DMS79 treated with DMSO at 0.1 percent for 48 hours (cell line): ENCODE measurements at places on chromosomes 7 and 10.

- DNase-seq, result no peak
Observed at GRCh38 chr7:35024298-35024697, 13.0 kb downstream of the DPY19L1 start.

DNA sequence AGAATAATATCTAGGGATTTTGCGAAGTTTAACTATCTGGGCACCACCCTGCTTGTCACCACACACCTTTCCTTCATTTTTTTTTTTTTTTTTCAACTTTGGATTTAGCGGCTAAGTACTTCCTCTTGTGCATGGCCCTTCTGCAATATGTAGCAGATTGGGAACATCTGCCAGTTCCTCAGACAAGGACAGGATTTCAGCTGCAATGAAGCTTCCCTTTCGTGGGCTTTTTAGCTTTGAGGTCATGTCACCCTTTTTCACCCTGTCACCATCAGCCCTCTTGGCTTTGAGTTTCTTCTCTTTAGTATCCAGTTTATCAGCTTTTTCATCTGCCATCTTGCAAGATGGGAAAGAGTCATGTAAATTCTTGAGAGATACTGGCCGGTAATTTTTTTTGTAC, 81.6 kb upstream of the ETV1 start:
- DNase-seq, result peak; percentile 62

DNA sequence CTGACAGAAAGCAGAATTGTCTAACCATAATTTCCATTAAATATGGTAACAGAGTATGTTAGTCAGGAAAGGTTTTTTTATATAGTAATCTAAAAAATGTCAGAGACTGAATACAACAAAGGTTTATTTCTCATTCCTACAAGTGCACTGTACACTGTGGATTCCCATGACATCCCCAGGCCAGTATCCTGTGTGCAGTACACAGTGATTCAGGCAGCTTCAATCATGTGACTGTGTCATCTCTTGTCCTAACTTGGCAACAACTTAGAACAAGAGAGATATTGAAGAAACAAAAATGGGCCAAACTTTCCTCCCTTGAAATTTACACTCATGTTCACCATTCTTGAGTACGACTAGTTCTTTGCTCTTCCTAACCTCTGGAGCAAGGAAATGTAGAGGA, 189.8 kb upstream of the SEMA3A start:
- no peak for DNase-seq

GRCh38 chr10:58952162-58952601, 224.3 kb upstream of the PHYHIPL start:
- DNase-seq, result no peak

DNA sequence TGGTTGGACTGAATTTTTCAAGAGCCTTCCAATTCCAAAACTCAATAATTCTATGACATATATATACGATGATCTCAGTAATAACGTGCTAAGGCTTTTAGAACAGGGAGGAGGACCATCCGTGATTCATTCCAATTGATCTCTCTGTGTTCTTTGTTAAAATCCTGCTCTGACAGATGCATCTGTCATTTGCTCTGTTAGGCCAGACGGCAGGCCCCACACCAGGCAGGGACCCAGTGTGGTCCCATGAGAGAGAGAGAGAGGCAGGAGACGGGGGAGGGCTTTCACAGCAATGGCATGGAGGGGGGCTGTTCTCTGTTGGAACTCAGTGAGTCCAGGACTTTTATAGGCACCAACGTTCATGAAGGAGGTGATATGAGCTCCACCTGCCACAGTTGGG, 160.0 kb upstream of the INSYN2A start:
- DNase-seq, result no peak
